ENCODE measurements at places on chromosomes 13 and 19. TPM values are rescaled to one million over a fixed set of nuclear protein-coding genes. Genes with fewer than 3 reads are reported as not detected.

Gene TYROBP
- not detected for total RNA-seq

Gene ZNF763
- 1.6 TPM for total RNA-seq

Gene SHISA7
- total RNA-seq, result not detected

Gene ZNF610
- total RNA-seq, result 1.7 TPM

Gene C13orf46
- total RNA-seq, result 0.13 TPM

Gene UNC13A
- total RNA-seq, result 0.13 TPM

Gene ZNF583
- 2.8 TPM for total RNA-seq

Gene FCGBP
- under 0.01 TPM for total RNA-seq

Gene AMER2
- not detected for total RNA-seq

Gene COMP
- total RNA-seq, result not detected

Gene RPL36
- total RNA-seq, result 761 TPM

Gene NCCRP1
- not detected for total RNA-seq

Gene TSSK6
- total RNA-seq, result 0.26 TPM

Gene CCDC70
- total RNA-seq, result not detected

Gene ZNF260
- 12.7 TPM for total RNA-seq

Gene PCDH17
- total RNA-seq, result 1.1 TPM

Gene ZNF253
- 2.4 TPM for total RNA-seq

Gene ZNF836
- 7.8 TPM for total RNA-seq

Gene IL12RB1
- 0.13 TPM for total RNA-seq

Gene CEACAM4
- not detected for total RNA-seq

Gene PRTN3
- total RNA-seq, result not detected

Gene FXYD3
- total RNA-seq, result not detected

Gene CD37
- not detected for total RNA-seq

Gene WDR88
- total RNA-seq, result not detected

Gene GPC6
- total RNA-seq, result under 0.01 TPM

Gene MTUS2
- total RNA-seq, result not detected

Gene ZNF468
- 17.4 TPM for total RNA-seq

Gene SHISA2
- total RNA-seq, result 1.8 TPM

Gene SHFL
- total RNA-seq, result 14.0 TPM

Gene CYP4F22
- not detected for total RNA-seq

Gene PTH2
- total RNA-seq, result not detected

Gene RAB3A
- 0.76 TPM for total RNA-seq

Gene DAND5
- 0.26 TPM for total RNA-seq

Gene MICU2
- 26.3 TPM for total RNA-seq

Gene ALG11
- 14.2 TPM for total RNA-seq

Gene CCDC122
- total RNA-seq, result 2.1 TPM

Gene ZNF541
- 0.39 TPM for total RNA-seq

Gene ZNF681
- 1.5 TPM for total RNA-seq

Gene CXCL17
- total RNA-seq, result not detected

Gene ZNF835
- 0.51 TPM for total RNA-seq

Gene ONECUT3
- total RNA-seq, result not detected

Gene ZNF442
- 1.4 TPM for total RNA-seq

Gene OR7A5
- total RNA-seq, result not detected

Gene FSD1
- 6.3 TPM for total RNA-seq

Gene LYL1
- total RNA-seq, result 43.5 TPM

Gene LILRB3
- total RNA-seq, result not detected

Gene CYP4F8
- total RNA-seq, result not detected

Gene C19orf73
- total RNA-seq, result 0.25 TPM

Gene ZNF69
- total RNA-seq, result 5.0 TPM

Gene ZNF154
- 0.13 TPM for total RNA-seq

Gene FCHO1
- total RNA-seq, result 0.63 TPM

Gene ZNF587
- 15.7 TPM for total RNA-seq

Gene TNFSF13B
- total RNA-seq, result 1.0 TPM

Gene MEDAG
- 110 TPM for total RNA-seq

Gene SEMA6B
- total RNA-seq, result 69.4 TPM

Measured in dermis microvascular lymphatic vessel endothelial cell (primary cell).